ENCODE measurements at places on chromosomes 12 and 14. TPM values are rescaled to one million over a fixed set of nuclear protein-coding genes. Genes with fewer than 3 reads are reported as not detected.

ADAM21 gene
- 0.56 TPM for total RNA-seq

DNA sequence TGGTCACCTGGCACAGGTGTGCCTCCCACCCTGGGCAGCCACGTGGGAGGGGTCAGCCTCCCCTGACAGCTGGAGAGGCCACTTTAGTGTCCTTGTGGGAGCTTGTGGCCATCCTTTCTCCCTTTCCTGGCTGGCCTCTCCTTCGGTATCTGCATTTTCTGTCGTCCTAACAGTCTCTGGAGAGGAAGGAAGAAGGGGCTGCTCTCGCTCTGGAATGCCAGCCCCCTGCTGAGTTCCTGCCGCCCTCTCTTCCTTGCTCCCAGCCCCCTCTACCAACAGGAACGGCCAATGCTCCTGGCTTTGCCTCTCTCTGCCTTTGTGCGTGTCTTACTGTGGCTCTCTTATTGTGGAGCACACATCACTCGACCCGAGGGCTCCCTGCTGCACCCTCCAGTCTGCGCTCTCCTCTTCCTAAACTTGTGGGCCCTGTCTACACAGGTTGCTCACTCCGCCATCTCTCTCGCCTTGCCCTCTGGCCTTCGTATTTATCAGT, 70.8 kb downstream of the FBXL14 start:
- DNase-seq = no peak

- peak; percentile 6 for DNase-seq
Observed at GRCh38 chr14:97077253-97077653, 280.1 kb downstream of the VRK1 start.

DNA sequence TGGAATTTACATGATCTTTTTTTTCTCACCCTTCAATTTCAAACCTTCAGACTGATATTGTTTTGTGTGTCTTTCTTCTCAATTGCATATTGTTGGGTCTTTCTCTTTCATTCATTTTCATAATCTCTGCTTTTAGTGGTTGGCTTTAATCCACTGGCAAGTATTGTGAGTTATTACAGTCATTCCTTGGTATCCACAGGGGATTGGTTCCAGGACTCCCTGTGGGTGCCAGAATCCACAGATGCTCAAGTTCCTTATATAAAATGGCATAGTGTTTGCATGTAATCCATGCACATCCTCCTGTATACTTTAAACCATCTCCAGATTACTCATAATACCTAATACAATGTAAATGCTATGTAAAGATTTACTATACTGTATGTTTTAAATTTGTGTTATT, 29.7 kb upstream of the PARP11 start:
- no peak for DNase-seq

- no peak for DNase-seq
Observed at GRCh38 chr14:56650048-56650447, 70.5 kb downstream of the TMEM260 start.

HOXC12 gene
- total RNA-seq = not detected

SYT10 gene
- not detected for total RNA-seq

GRCh38 chr12:48189331-48190125, 6.1 kb downstream of the CCDC184 start:
- DNase-seq = peak; percentile 60

OVCH1 gene
- total RNA-seq = not detected

DNA sequence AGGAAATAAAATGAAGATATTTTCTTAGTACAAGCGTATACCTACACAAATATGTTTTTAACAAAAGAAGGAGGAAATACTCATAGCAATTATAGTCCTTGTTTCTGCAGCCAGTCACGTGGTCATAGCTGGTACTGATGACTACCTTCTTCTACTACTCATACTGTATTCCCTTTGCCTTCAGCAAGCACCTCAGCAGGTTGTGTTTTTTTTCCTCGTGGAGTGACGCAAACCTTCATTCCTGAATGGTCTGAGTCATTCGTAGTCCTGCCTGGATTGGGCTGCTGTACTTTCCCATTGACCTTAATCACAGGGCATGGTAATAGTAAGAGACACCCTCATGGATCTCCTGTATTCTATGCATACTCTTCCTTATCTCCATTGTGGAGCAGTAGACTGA, 25.7 kb upstream of the SLC16A7 start:
- peak; percentile 50 for DNase-seq

DNA sequence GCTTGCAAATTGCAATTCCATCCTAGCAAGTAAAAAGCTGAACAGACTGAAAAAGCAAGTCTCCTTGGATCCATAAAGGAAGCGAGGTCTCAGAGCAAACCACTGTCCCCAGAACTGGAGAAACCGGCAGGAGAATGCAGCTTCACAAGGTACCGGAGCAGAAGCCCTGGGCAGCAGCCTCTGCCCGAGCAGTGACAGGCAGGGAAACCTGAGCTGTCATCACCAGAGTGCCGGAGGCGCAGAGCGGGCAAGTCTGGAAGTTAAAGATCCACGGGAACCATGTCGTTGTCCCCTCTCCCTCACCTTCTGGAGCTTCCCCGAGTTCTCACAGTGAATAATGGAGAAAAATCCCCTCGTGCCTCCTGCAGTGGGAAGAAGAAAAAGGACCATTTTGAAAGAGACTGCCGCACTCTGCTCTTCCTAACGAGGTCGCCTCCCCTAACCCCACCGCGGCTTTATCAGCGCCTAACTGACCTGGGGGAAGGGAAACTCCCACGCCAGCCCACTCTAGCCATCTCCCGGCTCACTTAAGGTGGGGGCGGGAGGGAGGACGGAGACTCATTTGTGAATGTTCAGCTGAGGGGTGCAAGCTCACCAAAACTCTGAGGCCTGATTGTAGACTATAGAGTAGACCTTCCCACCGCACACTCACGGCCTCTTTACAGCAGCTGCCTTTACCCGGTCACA, 27.8 kb downstream of the FBXL14 start:
- DNase-seq = no peak

GRCh38 chr12:117329756-117330155, 31.7 kb downstream of the NOS1 start:
- no peak for DNase-seq

DNA sequence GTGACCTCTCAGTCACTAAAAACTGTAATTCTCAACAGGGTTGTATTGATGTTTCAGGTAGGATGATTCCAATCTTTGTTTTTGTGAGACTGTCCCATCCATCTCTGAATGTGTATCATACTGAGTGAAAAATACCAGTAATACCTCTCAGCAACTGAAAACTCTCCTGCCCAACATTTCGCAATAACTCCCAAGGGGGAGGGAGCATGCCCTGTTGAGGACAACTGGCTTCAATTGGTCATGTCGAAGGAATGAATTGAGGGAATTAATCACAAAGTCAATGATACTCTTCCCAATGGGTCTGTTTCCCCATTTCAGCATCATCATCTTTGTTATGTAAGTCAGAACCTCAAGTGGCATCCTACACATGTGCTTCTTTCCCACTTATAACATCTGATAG, 102.4 kb upstream of the E2F7 start:
- peak; percentile 9 for DNase-seq

DNA sequence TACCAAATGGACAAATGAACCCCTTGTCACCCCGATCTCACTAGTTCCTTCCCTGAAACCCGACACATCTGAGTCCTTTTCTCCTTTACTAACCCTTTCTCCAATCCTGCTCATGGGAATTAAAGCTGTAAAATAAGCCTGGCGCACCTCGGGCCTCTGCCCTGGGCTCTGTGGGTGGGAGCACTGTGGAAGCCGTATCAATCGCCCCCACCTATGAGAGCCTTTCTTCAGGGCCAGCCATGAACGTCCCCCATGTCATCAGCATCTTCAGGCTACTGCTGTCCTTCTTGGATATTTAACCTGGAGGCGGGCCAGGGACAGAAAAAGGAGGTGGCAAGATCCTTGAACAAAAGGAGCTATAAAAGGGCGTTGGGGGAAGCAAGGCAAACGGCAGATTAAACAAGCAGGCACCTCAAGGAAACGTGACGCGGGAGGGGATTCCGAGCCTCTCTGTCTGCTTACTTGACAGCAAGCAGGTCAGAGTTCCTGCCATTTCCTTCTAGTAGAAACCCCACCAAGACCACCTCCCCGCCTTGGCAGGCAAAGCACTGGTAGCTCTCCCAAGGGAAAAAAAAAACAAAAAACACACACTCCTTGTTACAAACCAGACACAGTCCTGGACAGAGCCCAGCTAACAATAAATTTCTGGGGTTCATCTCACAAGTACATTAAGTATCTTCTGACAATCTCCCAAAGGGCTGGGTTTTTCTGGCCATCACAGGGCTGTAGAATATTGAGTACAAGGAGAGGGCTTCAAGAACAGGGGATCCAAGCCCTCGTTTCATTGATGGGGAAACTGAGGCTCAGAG, 62.9 kb downstream of the DPF3 start:
- DNase-seq = no peak

DNA sequence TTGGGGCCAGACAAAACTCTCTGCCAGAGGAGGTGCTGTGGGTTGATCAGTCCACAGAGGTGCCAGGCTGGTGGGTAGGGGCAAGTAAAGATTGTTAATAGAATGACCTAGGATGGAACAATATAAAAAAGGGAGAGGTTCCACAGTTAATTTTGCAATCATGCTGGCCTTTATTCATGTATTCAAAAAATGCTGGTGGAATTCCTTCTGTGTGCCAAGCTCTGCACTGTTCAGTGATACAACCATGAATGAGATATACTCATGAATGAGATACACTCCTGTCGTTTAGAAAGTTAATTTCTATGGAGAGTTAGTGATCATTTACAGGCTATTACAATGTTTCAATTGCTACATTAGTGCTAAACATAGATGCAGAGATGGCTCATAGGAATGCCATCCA, 252.6 kb upstream of the RMST start:
- no peak for DNase-seq

DNA sequence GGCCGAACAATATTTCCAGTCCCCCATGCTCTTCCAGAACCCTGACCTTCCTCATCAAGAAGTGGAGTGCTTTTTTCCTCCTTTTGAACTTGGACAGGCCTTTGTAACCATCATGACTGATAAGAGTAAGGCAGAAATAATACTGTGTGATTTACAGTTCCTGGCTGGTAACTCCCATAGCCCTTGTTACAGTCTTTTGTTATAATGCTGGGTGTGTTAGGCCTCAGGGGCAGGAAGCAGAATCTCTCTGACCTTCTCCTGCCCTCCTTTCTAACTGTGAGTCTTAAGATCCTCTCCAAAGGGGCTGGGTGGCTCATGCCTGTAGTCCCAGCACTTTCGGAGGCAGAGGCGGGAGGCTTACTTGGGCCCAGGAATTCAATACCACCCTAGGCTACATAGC, 59.5 kb downstream of the BCAT1 start:
- DNase-seq = no peak

- DNase-seq = peak; percentile 59
Observed at GRCh38 chr14:102594514-102595175, 2.2 kb downstream of the RCOR1 start.

ACOT6 gene
- total RNA-seq = not detected

DNA sequence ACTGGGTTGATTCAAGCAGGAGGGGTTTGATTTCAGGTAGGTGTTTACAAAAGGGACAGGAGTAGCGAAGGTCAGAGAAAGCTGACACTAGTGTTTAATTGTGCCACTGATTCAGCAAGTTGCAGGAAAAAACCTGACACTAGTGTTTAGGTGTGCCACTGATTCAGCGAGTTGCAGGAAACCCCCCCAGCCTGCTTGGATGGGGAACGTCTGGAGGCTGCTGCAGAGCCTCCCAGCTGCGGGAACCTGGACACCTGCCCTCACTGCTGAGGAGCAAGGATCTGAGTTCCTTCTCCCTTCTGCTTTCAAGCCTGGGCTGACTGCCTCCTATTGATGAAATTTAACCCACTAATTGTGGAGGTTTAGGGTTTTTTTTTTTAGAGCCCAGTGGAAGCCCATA, 84.2 kb downstream of the AVPR1A start:
- no peak for DNase-seq

DNA sequence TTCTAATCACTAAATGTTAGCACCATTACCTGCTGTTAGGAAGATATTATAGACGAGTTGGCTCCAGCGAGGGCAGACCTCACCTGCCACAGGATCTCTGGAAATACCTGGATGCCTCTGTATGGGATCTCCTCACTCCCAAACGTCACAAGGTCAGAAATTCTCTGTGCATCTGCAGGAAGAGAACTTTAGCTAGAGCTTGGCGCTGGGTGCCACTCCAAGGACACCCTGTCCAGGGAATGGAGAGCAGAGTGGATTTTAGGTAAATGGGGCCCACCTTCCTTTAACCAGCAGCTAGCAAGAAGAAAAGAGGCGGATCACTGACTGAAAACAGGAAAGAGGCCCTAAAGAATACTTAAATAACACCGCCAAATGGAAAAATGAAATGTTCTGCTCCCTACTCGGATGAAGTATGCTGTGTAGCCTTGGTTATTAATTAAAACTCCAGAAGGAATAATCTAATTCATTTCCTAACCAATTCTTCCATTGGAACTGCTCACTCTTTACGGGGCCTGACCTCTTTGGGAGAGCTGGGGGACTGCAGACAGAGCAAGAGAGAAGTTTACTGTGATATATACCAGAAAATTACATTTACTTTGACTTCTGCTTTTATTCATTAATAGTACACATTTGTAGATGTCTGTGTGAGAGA, 4.2 kb upstream of the FOXG1 start:
- DNase-seq = no peak

GRCh38 chr14:62409169-62409568, 636.1 kb downstream of the KCNH5 start:
- no peak for DNase-seq

PLEKHG7 gene
- not detected for total RNA-seq

DNA sequence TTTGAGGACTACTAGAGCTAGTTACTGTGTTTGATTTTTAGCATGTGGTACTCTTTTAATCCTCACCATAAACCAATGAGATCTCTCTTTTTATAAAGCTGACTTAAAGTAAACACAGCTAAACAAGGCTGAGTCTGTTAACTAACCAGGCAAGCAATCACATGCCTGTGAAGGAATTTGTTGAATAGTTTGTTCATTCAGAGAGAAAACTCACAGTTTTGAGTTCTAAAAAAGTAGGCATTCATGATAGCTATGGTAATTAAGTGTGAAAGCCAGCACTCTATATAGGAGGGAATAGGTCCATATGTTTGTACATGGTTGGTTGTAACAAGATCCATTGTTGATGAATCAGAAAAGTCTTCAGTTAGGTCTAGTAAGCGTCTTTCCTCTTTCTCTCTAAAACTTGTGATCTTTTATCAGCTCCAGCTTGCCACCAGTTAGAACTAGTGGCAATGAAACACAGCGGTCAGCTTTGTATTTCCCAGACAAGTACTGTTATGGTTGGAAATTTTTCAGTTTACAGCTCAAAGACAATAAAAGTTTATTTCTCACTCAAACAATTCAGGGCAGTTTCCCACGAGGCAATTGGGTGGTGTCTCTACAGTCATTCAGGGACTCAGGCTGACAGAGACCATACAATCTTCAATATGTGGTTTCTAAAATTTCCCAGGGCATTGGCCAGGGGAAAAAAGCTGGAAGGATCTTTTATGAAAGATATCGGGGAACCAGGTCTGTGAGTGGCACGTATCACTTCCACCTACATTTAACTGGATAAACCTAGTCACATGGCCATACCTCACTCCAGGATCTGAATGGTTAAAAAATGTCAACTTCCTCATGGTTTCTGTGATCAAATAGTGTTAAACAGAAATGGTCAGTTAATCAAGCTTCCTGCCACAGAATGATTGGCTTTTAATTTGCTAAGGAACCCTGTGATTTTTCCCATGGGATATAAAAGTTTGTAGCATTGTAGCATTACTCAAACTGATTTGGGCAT, 203.1 kb downstream of the KIF21A start:
- no peak for DNase-seq

All from HFFc6 (cell line).